ENCODE measurements at places on chromosomes 7 and 10.

GRCh38 chr7:141208539-141208938, 134.7 kb downstream of the TMEM178B start:
- DNase-seq, result no peak

DNA sequence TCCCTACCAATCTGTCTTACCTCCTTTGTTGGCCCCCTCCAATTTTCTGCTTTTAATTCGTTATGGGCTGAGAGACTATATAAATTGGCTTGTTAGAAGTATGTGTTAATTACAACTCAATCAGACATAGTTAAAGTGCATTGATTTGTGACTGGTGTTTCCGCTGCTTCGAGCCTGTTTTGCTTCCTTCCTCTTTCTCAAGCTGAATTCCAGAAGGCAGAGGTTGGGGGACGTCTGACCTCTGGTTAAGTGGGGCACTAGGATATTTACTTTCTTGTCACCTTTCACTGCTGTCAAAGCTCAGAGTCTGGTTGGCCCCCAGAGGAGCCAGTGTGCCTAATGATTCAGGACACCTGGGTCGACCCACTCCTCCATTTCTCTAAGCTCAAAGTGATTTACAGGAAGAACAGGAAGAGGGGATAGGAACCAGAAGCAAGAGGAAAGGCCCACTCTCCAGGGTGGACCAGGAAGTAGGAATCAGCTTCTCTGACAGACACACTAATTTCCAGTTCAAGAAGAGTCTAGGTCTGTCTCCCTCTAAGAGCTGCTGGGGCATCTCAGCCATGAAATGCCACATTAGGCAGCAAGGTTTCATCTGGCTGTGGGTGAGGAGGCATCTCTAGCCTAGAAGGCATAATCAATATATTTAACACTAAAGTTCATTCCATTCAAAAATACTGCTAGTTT, 397.2 kb upstream of the NPVF start:
- no peak for DNase-seq

DNA sequence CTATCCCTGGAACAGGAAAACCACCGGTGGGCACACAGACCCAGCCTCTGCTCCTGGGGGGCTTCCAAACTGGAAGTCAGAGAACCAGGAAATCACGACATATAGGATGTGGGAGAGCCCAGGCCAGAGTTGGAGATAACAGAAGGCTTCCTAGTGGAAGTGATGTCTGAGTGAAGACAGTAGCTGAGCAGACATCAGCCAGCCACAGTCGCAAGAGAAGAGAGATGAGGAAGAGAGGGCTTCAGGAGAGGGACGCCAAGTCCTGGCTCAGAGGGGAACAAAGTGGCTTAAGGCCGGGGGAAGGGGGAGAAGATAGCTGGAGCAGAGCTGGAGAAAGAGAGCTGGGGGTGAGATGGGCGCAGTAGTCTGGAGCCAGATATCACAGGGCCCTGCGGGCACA, 30.9 kb upstream of the ELN start:
- DNase-seq, result no peak

GRCh38 chr7:125661677-125662076, 732.1 kb upstream of the POT1 start:
- no peak for DNase-seq

DNA sequence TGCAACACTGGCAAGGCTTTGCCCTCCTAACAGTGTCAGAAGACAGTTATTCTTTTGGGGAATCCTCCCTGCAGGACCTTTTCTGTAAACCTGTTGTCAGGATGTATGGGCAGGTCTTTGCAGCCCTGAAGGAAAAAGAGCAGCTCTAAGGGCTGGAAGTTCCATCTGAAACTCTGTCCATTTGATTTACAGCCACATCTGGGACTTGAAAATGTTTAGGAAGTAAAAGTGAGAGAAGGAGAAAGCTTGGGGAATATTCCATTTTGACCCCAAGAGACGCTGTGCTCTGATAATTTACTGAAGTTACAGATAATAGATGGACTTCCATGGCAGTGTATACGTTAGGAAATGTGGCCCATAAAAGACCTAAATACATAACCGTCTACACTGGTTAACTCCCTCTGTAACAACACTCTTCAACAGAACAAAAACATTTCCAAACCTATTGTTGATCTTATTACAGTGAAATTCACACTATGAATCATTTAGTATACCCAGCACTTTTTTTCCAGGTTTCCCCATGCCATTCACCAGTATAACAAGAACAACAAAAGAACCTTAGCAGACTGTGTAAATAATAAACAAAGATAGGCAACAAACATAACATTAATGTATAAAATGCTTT, 89.1 kb downstream of the KIAA1549 start:
- DNase-seq, result no peak

DNA sequence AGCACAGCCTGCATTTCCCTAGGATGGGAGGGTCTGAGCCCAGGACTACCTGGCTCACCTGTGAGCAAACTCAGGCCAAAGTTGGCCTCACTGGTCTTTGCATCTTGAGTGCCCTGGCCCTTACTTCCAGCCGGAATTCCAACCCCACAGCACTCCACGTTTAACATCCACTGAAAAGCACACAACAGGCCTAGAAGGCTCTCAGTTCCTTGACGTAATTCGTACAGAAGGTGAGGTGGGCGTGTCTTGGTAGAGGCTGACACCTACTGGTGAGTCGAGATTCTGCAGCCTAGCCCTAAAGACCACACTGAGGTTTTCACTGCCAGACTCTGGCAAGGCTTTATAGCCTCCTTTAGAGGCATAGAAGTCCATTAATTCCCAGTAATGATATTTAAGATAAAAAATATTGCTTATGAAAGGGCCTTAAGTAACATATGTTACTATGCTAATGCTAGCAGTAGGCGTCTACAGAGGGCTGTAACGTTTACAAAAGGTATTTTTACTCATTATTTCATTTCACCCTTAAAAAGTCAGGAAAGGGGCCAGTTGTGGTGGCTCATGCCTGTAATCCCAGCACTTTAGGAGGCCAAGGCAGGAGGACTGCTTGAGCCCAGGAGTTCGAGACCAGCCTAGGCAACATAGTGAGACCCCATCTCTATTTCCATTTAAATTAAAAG, 95.8 kb downstream of the HIP1 start:
- DNase-seq, result no peak

DNA sequence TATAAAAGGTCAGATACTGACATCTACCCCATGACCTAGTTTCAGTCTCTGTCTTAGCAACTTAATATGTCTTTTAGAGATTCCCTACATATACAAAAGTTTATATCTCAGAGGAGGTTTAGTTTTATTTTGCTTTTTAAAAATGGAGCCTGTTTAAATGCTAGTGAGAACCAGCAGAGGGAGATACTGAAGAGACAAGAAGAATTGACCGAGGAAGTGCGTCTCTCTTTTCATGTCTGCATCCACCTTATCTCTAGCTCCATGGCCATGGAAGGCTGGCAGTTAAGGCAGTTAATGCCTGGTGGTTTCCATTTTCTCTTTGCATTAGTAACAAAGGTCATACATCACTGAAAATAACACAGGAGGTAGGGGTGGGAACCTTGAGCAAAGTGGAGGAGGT, 10.7 kb downstream of the SUV39H2 start:
- no peak for DNase-seq

GRCh38 chr7:5421714-5422395, 1.8 kb downstream of the TNRC18 start:
- peak; percentile 65 for DNase-seq

GRCh38 chr10:9860045-9860444, 1157.6 kb upstream of the CELF2 start:
- DNase-seq, result no peak

GRCh38 chr7:119959811-119960210, 313.2 kb upstream of the KCND2 start:
- DNase-seq, result peak; percentile 42

GRCh38 chr10:70461397-70462348, 16.9 kb upstream of the PALD1 start:
- DNase-seq, result no peak

GRCh38 chr7:17299483-17299991, 1.1 kb downstream of the AHR start:
- no peak for DNase-seq

- DNase-seq, result no peak
Measured at GRCh38 chr7:113004726-113005454, 81.7 kb downstream of the GPR85 start.

DNA sequence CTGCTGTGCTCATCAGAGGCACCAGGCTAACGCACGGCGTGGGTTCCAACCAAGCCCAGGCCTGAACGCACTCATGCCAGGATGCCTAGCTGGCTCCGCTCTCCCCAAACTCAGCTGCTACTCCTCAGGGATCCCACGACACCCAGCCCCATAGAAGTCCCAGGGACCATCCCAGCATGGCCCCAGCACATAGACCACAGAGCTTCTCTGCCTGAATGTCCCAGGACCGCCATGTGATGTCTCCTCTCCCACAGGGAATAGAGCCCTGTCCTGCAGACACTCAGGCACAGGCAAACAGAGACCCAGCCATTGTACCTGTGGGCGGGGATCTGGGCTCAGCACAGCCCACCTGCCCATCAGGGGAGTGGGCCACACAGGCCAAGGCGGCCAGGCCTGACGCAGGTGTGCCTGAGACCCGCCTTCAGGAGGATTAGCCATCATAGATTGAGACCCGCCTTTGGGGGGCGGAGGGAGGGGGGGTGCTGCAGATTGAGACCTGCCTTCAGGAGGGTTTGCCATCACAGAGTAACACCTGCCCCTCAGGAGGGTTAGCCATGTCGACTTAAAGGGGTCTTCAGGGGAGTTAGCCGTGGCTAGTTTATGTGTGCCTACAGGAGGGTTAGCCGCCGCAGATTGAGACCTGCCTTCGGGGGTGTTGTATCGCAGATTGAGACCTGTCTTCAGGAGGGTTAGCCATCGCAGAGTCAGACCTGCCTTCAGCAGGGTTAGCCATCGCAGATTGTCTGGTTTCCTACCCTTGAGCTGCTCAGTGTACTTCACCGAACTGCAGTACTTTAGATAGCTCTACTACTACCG, 29.0 kb downstream of the RASGEF1A start:
- no peak for DNase-seq

DNA sequence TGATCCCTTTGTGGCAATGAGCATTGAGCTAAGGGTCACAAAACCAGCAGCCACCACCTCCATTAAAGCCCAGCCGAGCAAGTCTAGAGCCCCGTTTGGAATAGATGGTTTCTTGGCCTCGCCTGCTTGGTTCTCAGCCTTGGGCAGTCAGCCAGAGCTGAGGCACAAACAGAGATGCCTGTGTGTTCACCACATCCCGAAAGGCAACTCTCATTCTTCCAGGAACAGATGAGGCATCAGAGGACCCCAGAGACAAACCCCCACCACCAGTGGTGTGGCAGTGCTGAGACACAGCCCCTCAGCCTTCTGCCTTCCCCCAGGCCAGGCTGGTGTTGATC, 203.3 kb upstream of the ZMIZ1 start:
- no peak for DNase-seq

GRCh38 chr7:12570534-12571461, at the start of gene SCIN:
Gene SCIN, plus strand, starts transcription at chr7:12570720. Its CDS starts 67 bp downstream, at chr7:12570787.
- DNase-seq, result no peak

DNA sequence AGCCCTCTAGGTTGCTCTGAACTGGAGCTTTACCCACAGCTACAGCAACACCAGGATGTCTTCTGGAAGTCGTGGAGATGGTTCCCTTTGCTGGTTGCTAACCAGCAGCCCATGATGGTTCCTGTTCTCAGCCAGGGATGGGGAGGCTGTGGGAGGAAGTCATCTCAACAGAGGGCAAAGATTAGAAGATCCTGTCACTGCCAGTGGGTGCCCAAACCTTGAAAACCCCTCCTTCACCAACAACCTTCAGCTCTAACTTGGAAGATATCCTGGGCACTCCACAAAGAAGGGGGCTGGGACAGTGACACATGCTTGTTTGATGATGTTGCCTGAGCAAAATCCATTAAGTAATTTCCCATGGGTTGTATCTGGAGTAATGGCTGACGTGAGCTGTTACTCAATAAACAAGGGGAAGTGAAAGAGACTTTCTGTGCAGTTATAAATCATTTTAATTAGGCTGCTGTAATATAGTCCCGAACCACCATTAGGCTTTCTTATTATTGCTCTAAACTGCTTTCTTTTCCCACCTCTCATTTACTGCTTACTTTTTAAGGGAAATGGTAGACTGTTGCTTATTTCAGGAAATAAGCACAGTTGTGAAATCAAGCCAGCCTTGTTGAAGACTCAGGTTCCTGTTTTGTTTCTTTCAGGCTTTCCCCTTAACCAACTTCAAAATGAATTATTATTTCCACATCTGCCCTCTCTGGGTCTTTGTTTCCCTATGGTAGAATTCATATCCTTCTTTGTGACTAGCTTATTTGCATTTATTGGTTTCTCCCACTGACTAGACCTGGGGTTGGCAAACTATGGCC, 124.8 kb downstream of the PPP1R17 start:
- DNase-seq, result peak; percentile 60

DNA sequence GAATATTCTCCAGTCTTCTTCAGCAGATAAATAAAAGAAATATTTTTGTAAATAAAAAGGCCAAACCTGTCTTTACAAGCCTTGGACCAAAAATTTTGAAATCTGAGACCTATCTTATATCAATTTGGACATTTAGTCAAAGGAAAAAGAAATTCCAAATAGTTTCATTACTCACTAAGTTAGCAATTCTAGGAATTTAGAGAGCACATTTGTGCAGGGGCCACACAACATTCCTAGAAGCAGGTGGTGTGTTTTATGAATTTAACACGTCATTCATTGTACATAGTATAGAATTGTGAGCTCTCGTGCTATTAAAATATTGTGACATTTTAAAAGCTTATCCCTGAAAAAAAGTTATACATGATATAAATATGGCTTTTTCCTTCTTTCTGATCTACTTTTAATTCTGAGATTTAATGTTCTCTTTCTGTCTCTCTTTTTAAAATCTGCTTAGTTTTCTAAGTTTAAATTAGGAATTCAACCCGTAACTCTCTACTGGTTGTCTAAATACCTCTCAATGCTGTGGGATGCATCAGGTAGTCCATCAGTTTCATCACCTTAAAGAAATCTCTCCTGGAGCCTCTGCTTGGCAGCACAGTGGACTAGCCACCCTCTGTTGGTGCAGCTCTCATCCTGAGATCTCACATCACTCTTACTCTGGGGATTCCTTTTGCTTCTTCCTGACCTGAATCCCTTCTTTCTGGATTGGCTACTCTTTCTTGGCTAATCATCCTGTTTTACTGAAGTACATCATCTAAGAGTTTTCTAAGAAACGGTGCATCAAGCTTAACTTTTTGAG, 124.5 kb downstream of the SEMA3E start:
- no peak for DNase-seq

DNA sequence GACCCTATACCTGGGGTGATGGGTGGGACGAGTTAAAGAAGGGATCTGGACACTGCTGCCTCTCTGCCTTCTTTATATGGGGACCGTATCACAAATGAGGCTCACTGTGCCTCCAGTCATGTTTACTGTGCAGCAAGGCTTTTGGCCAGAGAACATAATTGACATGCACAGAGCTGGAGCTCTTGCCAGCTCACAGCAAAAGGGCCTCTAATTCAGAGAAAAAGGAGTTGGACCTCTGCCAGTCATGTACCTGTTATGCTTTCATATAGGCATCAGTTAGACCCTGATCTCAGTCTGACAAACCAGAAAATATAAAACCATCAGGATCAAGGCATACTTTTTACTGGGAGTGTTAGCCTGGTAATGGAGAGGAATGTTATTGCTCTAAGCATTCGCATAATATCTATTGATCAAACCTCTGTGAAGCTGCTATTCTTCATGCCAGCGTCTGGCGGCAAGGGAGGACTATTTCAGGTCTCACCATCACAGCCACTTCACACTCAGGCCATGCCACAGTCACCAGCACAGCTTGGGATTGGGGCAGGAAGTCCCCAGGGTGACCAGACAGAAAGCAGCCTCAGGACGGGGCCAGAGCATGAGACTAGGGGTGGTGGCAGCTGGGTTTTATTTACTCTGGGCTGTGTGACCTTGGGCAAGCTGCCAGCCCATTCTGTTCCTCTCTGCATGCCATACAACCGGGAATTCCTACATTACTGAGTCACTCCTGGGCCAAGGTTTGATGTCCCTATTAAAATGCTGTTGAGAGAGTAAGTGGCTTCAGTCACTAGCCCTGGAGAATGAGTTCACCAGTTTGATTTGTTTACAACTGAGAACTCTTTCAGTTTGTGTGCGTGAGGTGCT, 90.1 kb downstream of the NPSR1 start:
- DNase-seq, result peak; percentile 65

All from HS-5 (cell line).